Hematopoietic multipotent progenitor cell treated with erythropoietin and hydrocortisone succinate and interleukin-3 and kit ligand, for 6 days (in vitro differentiated cells): ENCODE measurements at places on chromosomes 1 and 21.

- DNase-seq: no peak
Measured at GRCh38 chr1:174680101-174680500, 232.3 kb downstream of the GPR52 start.

- DNase-seq: no peak
Measured at GRCh38 chr1:59162665-59163064, 134.2 kb upstream of the FGGY start.

- DNase-seq: no peak
Measured at GRCh38 chr1:170354246-170354645, 177.7 kb upstream of the GORAB start.

DNA sequence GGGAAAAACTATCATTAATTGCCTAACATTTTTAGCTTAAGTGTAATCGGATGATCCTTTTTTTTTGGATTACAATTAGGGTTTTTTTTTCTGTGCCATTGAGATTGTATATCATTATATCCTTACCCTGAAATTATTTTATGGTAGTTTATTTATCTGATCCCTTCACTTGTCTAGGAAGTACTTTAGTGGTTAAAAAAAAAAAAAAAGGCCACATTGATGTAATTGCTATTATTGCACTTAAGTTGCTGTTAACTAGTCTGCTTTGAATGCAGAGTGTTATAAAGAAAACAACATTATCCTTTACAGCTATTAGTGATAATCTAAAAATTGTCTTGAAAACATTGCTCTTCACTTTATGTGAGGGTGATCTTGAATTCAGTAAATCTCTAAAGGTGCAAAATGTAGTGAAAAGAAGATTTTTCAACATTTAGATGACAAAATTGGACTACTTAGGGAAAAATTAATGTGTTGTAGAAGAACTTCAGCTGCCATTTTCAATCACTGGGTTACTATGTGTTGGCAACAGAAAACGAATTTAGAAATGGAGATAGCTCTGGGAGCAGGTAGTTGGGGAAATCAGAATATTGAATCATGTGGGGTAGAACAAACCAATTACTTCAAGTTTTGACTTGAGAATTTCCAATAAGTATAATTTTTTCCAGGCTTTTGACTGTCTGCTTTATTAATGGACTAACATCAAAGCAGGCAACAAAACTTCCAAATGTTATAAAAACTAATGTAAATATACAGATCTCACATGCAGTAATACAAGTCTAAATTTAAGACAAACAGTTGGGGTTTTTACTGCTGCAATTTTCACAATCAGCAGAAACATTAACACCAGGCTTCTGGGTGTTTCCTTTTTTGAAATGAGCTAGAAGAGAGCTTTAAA is 5.0 kb downstream of the ADGRL2 start:
- no peak for DNase-seq

DNA sequence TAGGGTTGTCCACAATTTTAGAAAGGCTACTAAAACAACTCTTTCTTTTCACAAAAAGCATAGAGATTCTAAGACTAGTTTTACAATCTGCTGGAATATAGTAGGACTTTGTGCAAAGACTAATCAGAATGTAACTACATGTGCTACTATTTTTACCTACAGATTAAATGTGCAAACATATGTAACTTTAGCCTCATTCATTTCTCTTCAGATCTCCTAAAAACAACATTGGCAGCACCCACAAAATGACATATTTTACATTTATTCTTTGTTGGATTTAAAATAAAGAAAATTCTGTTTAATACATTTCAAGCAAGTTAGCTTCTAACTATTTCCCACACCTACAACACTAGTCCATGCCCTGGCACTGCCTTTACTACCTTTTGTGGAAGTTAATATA is 292.2 kb downstream of the AKT3 start:
- no peak for DNase-seq

DNA sequence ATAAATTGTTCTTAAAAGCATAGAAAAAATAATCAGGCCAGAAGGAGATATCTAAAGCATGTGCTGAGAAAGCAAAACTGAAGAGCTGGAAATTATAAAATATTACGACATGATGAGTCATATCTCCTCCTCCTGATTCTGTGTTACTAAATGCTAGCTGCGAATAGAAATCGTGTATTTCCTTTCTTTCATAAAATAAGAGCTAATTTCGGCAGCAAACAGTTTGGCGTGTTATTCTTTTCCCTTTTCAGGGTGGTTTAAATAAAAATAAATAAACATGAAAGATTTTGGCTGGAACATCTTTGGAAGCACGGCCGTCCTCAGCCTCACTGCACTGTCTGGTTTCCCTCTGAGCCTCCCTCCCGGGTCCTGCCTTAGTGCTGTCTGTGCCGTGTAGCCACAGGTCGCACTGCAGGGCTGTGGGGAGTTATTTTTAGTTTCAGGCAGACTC is 56.0 kb downstream of the ADARB1 start:
- peak; percentile 40 for DNase-seq

DNA sequence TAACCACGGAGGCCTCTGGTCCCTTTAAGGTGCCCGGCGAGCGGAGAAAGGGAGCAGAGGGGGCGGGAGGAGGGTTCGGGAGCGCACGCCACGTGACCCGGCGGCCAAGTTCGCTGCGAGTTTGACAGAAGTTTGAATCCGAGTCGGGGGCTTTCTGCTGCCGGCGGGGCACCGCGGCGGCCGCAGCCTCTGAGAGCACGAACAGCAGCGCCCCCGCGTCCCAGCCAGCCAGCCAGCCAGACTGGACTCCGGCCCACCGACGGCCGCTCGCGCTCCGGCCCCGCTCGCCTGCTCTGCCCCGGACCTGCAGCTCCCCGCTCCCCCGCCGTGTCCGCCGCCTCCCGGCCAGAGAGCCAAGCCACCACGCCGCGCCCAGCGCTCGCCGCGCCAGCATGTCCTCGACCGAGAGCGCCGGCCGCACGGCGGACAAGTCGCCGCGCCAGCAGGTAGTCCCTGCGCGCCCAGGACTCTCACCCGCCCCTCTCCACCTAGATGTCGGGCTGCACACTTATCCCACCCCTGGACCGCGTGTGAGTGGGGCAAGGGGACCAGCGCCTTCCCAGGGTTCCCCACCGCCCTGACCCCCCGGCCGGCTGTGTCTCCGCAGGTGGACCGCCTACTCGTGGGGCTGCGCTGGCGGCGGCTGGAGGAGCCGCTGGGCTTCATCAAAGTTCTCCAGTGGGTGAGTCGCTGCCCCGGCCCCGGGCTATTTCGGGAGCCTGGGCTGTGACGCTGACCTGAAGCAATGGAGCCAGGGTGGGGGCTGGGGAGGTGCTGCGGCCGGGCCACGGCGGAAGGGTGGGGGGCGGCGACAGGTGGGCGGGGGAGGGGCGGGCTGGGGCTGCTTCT is at the start of gene SYPL2:
SYPL2 (plus strand) TSS at position 95 of the 849 bp plus-strand sequence; CDS start at position 393, 298 bp downstream.
- DNase-seq: peak; percentile 24
